ENCODE measurements at places on chromosomes 2 and 18.
A peak's percentile ranks its signal among the peaks of the same experiment; 100 is the strongest.

DNA sequence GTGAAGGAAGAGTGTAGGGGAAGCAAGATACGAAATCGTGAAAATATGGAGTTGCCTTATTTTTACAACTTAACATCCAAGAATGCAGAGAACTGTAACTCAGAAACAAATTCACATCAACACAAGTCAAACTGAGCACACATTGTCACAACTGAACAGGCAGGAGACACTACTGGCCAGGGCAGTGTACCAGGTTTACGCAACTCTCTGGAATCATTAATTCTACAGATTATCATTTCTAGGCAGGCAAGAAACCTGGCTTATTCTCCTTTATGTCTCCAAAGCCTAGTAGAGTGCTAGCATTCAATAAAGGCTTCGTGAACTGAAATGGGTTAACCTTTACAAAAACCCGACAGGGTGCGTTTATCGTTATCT, 584 bp downstream of the COA5 start:
- DNase-seq: no peak

- DNase-seq: no peak
These were observed 103.8 kb upstream of the RFX8 start for GRCh38 chr2:101578671-101579070.

DNA sequence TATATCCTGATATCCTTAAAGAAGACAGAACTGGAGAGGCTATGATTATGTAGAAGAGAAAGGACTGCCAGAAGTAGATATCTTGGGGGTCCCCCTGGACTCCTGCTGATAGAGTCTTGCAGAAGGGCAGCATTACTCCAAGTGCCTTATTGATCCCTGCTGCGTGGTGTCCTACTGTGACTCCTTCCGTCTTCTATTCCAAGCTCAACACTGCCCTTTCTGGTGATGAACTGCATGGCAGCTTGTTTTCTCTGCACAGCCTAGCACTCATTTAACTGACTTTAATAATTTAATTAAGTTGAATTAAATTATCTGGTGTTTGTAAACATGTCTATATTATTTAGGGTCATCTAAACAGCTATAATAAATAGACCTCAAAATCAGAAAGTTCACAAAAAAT, 194.1 kb upstream of the DSEL start:
- no peak for DNase-seq

DNA sequence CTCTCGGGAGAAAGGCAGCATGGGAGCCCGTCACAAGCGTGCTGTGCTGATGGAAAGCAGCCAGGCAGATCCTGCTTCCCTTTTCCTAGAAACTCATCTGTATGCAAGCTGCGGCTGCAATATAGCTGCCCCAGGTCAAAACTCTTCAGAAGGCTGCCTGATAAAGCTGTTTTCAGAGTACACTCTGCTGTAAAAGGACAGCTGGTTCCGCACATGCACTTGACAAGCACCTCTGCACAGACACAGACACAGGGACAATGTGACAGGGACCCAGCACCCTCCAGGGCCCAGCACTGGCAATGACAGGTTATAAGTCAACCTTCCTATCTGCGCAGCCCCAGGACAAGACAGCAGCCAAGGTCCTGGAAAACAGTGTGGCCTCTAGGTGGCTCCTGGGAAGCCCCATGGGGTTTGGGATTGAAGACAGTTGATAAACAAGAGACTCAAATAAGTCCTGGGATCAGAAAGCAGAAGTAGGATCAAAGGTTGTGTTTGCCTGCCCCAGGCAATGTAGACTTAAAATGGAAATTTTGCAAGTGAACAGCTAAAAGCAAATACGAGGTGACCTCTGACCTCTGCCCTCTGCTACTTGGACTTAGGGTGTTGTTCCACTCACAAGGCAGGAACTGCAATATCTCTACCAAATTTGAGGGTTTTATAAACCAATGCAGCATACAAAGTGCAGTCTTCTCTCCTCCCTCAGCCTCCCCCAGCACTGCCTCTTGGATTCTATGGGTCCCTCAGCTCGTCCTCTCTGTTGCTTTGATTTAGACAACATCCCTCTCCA, 16.9 kb downstream of the SLC66A2 start:
- DNase-seq: no peak

DNA sequence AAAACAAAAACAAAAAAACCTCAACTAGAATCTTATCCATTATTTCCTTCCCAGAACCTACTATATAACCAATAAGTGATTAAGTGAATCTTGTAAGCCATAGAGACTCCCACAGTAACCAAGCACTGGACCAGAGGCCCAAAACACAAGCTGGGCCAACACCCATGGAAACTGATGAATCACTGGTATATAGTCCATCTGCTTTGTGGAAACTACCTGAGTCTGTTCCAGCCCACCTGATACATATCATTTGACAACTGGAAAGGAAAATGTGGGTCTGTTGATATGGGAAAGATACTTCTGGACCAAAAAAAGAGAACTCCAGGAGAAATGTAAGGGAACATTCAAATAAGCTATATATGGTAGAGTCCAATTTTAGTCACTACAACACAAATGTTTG, 252.8 kb downstream of the MREG start:
- DNase-seq: no peak

- DNase-seq: no peak
These were observed 225.3 kb upstream of the THUMPD2 start for GRCh38 chr2:40004336-40004735.

DNA sequence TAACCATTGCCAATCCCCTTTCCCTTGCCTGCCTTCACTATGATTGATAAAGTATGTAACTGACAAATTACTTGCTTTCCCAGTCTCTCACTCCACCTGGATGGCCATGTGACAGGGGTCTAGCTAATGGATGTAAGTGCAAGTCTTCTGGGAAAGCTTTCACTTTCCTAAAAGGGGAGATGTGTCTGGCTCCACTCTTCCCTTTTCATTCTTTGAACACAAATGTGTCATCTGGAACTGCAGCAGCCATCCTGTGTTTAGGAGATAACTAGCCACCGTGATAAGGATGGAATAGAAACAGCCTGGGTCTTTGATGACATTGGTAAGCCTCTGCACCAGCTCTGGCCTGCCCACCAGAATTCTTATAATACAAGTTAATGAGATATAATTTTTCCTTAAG, 38.2 kb downstream of the SNRPD1 start:
- DNase-seq: no peak

DNA sequence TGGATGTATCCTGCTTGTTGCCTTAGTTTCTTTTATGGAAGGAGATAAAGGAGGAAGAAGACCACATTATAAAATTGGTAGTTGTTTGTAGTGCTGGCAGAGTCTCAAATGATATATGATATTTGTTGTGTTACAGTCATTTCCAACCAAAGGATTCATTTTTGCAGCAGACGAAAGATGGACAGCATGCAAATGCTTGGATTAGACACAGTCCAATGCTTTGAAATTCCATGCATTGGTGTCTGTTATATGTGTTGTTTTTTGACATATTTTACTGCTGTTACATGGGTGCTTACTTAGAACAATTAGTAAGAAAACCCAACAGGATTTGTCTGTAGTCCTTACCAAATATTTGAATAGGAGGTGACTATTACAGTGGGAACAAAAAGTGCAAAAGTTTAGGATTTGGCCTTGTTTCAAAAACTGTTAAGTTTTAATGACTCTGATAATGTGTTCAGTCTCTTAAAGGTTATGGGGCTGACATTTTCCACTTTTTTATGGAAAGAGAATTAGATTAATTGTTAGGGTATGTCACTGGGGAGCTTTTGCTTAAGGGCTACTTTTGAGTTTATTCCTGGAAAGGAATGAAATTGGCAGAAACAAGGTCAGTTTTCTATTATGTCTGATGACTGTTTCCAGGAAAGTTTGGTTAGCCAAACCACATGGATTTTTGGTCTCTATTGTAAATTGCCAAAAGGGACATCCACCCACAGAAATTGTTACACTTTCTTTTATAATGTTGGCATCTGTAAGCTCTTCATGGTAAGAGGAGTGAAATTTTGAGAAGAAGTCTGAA, 229.4 kb upstream of the MMADHC start:
- DNase-seq: no peak

GRCh38 chr2:149224543-149224942, 105.8 kb upstream of the LYPD6 start:
- DNase-seq: no peak

DNA sequence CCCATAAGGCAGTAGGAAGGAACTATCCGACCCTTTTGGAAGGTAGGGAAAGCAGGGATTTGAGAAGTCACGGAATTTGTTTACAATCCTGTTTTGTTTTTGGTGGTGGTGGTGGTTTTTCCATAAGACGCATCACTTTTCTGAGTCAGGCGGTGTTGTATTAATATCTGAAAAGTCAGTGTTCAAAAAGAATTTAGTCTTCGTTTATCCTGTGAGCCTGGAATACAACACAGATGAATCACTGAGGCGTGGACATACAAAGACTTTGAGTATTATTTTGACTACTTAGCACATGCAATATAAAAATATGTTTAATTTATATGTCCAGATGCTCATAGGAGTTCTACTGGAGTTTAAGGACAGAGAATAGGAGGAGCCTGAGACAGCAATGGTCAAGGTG, 785 bp downstream of the ZNF892 start:
- DNase-seq: no peak

GRCh38 chr18:36101943-36102342, 27.2 kb downstream of the SLC39A6 start:
- DNase-seq: no peak

DNA sequence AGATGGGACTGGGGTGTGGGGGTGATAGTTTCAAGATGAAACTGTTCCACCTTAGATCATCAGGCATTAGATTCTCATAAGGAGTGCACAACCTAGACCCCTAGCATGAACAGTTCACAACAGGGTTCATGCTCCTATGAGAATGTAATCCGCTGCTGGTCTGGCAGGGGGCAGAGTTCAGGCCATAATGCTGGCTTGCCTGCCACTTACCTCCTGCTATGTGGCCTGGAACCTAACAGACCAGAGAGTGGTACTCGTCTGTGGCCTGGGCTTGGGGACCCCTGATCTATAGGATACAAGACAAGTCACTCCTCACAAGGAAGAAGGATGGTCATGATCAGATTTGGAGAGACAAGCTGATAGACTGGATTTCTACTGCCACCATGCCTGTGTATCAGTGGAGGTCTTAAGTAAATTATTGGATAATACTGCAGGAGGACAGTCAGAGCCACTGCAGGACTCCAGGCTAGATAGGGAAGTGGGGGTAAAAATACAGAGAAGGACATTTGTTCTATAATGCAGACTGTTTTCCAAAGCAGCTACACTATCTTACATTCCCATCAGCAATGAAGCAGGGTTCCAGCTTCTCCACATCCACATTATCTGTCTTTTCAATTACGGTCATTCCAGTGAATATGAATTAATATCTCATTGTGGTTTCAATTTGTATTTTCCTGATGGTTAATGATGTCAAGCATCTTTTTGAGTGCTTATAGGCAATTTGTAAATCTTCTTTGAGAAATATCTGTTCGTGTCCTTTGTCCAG, 28.8 kb upstream of the APOB start:
- DNase-seq: no peak

- peak; percentile 65 for DNase-seq
These were observed 33.9 kb downstream of the BMP10 start for GRCh38 chr2:68837164-68837860.

GRCh38 chr2:48131539-48132270, 225.4 kb upstream of the FBXO11 start:
- DNase-seq: no peak

DNA sequence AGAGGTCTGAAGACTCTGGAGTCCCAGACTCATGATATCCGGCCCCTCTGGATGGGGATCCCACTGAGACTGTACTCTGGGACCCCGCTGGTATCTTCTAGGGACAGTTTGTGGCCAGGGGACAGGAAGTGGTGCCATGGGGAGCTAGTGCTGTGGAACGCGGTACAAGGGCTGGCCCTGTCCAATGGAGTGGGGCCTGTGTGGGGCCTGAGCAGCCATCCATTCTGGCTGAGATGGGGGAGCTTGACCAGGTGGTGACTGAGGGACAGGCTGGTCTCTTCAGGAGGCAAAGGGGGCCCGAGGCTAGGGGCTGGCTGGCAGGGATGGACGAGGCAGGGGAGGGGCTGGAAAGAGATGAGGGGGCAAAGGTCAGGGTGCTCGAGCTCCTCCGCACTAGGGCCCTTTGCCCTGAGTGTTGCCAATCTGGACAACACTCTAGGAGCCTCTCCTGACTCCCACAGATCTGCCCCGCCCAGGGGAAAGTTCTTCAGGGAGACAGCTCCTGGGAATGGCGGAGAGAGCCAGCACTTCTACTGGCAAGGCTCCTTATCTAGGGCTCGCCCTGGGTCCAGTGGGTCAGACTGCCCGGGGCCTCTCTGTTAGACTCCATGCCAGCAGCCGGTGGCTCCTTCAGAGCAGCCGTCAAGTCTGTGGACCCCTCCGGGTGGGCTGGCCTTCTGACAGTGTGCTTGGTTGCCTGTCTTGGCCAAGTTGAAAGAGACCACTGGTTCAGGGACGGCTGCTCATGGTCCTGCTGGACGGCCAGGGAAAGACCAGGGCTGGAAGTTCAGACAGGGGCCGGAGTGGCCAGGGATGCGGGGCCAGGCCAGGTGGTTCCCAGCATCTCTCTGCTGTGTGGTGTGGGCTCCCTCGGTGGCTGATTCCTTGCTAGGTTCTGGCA, 12.3 kb downstream of the MALL start:
- DNase-seq: no peak

DNA sequence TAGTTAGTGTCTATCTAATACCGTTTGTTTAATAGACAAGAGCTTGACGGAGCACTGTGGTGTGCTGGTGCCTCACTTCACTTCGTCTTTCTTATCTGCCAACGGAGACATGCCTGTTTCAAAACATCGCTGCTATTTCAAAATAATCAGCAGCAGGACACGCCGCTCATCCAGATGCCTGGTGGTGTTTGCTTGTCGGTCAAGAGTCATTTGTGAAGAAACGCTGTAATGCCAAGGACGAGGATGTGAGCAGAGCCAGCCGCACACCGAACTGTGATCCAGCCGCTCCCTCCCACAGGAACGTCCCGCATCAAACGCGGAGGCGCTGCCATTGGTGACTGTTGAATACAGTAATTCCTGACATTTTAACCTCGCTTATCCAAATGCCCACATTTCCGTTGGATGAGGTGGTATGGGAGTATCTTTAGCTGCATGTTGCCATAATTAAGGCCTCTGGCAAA, 432.4 kb downstream of the FBXO15 start:
- no peak for DNase-seq

DNA sequence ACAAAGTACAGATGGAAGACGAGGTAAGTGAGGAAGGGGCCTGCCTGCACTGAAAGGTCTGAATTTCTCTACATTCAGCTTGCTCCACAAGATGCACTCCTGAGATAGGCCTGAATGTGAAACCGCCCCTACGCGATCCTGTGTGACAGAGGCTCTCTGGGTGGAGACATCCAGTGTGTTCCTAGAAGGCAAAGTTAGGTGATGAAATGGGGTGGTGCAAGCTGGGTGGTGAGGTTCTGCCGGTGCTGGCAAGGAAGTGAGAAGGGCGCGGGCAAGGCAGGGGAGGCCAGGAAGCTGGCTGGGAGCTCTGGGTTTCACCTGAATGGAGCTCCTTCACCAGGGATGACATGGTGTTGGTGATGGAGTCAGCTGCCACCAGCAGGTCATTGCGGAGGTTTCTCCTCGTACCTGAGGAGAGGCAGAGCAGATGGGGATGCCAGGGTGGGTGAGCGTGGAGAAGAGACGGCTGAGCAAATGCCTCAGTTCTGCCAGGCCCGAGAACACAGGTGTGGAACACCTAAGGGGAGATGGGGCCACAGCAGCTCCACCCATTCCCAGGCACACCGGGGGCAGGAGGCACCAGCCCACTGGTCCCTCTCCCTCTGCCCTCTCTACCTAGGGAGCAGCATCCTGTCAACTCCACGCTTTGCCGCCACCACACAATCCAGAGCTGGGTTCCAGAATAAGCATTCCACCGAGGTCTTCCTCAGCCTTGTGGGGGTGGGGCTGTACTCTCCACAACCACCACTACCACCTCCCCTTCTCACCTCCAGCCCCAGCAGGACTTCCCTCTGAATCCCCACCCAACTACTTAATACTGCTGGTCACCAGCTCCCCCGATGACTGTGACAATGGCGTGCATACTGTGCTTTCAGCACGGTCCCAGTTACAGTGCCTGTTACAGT, 45.5 kb upstream of the DNMT3A start:
- DNase-seq: no peak

Measured in stimulated activated effector memory CD8-positive, alpha-beta T cell treated with anti-CD3 and anti-CD28 coated beads, Interleukin-12 subunit alpha, Interleukin-12 subunit beta, amount 100 ng/mL, for 72 hours (primary cell).